Caki2 (cell line): ENCODE measurements at places on chromosomes 13 and 19. TPM values are rescaled to one million over a fixed set of nuclear protein-coding genes. Genes with fewer than 3 reads are reported as not detected.

WASF3 gene
- total RNA-seq: not detected in 2 replicates

- DNase-seq: no peak
Observed at GRCh38 chr13:97114651-97115050, 107.5 kb upstream of the MBNL2 start.

DNA sequence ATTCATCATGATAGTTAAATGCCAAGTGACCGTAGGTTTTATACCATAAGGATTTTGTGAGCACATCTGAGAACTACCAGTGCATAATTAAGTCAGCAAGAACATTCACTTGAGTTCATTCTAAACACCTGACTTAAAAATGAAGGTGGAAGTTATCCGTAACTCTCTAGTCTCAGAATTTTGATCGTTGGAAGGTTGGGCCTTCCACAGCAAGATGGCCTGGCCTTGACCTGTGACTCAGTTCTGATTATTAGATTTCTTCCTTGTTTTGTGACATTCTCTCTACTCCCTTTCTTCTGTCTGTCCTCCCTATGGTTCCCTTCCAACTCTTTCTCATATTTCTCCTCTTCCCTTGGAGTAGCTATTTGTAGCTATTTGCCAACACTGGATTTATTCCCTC, 20.0 kb upstream of the WDFY2 start:
- no peak for DNase-seq

DNA sequence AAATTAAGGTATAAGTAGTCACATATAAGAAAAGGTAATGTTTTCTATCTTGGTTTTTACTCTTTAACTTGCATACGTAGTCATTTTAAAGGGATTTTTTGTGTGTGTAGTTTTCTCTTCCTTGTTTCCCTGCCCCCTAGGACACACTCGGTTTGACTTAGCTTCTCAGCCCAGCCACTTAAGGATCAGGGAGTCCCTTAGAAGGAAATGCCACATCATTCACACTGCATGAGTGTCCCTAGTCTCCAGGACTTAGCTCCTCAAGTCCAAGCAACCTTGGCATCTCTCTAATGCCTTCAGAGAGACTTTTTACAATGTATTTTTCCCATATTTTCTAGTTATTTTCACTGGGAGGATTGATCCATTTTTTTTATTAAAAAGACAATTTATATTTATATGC, 1407.7 kb downstream of the EFNB2 start:
- DNase-seq: no peak

ZNF841 gene
- total RNA-seq: 9.9 and 10.4 TPM in 2 replicates

DNA sequence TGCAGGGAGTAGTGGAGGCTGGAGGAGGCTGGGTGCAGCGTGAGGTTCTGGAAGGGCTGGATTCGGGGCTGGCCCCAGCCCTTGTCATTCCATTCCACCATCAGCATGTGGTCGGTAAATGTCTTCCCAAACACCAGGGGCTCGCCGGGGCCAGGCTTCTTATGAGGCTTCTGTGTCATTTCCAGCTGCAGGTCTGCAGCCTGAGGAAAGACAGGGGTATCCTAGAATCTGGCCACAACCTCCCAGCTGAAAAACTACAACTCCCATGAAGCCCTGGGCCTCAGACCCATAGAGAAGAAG, 4.4 kb downstream of the BCAT2 start:
- DNase-seq: no peak

LPAR6 gene
- not detected in 2 replicates for total RNA-seq

GRCh38 chr19:8589177-8589714, 12.0 kb upstream of the MYO1F start:
- no peak for DNase-seq

- peak; percentile 91 for DNase-seq
Observed at GRCh38 chr19:47273313-47274070, 1.2 kb upstream of the INAFM1 start.

DNA sequence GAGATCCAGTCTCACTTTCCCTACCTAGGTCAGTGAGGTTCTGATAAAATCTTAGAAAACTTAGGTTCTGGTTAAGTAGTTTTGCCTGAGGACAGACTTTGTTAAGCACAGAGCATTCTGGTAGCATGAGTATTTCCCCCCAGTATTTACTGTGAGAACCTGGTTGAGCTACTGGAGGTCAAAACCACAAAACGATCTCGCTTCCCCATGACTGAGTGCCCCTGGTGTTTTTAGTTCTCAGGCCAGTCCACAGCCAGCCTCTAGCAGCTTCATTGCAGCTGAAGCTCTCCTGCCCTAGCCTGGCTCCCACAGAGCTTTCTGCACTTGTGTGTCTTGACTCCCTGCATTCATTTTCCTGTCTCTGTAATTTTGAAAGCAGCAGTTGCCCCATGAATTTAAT, 1138.2 kb downstream of the UQCRFS1 start:
- peak; percentile 18 for DNase-seq

- peak; percentile 36 for DNase-seq
Observed at GRCh38 chr13:19587635-19588300, 26.4 kb upstream of the TPTE2 start.

DNA sequence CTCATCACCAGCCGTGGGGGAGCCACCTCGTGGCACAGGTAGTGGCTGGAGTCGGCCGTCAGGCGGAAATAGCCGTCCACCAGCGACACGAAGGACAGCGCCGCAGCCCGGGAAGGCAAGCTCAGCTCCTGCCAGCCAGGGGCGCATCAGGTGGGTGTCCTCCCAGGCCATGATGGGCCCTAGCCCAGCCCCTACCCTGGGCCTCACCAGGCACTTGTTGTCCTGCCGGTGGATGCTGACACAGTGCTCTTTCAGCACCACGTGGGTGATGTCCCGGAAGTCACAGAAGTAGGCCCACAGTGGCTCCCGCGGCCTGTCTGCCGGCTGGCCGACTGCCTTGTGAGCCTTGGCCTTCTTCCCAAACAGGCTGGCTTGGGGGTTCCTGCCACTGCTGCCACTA, 15.7 kb downstream of the TYK2 start:
- DNase-seq: no peak

DNA sequence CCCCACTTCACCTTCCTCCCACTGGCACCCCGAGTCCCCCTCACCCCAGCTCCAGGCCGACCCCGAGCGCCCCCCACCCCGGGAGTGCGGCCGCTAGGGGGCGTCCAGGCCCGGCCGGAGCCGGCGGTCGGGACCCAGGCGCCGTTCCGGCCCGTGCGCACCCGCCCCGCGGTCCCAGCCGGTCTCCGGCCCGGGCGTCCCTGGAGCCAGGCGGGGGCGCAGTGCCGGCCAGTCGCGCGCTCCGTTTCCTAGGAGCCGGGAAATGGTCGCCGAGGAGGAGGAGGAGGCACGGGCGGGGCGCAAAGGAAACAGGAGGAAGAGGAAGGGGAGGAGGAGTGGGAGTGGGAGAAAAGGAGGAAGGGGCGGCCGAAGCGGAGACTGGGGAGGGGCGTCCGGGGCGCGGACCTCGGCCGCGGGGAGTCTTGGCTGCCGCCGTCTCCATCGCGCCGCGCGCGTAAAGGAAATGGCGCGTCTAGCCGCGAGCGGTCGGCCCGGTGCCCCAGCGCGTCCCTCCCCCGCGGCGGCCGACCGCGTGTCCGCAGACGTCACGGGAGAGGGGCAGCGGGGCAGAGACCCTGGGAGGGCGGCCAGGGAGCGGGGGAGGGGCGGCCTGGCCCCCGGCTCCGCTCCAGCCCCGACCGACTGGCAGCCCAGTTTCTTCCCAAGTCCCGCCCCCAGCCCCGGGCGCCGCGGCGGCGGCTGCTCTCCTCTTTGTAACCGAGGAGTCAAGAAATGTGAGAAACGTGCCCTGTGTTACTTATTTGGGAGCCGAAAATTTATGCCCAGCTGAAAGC, 1.1 kb upstream of the KCTD15 start:
- DNase-seq: peak; percentile 91

SERPINE3 gene
- not detected in 2 replicates for total RNA-seq

- DNase-seq: peak; percentile 13
Observed at GRCh38 chr13:110485604-110486003, 75.9 kb downstream of the RAB20 start.

DNA sequence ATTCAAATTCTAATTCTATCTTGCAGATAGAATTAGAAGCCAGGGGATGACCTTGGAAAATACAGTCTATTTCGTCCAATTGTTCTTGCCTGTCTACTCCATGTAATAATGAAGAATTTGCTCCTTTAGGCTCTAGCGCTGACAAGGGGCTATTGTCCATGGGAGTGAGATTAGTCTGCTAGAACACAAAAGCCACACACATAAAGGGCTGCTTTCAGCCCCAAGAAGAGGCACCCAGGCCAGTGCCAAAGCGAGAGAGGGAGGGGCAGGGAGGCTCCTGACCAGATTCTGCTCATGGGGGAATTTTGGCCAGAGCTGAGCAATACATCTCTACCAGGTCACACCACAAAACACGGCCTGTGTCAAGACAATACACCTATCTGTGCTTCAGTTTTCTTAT, 1306.9 kb downstream of the UQCRFS1 start:
- no peak for DNase-seq

SULT2A1 gene
- not detected in 2 replicates for total RNA-seq

JOSD2 gene
- 34.4 and 59.0 TPM in 2 replicates for total RNA-seq

- no peak for DNase-seq
Observed at GRCh38 chr19:58399903-58400302, 4.4 kb downstream of the RNF225 start.

DNA sequence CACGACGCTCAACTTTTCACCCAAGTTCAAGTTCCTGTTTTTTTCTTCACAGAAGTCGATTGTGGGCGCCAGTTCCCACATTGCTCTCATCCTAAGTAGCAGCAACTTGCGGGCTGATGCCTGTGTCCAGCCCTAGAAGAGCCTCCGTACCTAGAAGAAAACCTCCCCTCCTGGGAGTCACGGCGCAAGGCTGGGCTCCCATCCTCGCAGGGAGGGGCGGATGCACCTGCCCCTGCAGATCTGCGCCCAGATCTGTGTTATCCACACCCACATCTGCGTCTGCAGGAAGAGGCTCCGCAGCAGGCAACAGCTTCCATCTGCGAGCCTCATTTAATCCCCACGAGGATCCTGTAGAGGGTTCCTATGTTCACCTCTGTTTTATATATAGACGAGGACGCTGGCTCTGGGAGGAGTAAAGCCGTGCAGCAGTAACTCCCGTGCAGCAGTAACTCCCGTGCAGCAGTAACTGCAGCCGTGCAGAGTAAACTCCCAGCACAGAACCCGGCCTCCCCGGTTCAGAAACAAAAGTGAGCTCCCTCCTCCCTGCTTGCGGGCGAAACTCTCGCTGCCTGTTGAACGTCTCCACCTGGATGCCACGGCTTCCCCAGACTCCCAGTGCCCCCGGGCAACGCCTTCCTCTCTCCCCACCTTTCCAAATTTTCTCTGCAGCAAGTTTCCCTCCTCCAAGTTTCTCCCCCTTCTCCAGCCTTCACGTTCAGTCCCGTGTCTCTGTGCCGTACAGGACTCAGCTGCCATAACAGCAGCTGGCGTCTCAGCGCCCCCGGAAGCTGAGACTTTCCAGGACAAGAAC, 23.5 kb upstream of the LAIR1 start:
- no peak for DNase-seq

ZNF543 gene
- 9.2 and 9.3 TPM in 2 replicates for total RNA-seq

PPP1R12C gene
- total RNA-seq: 40.3 and 63.4 TPM in 2 replicates

GRCh38 chr13:114311908-114312307, 2.4 kb upstream of the CHAMP1 start:
- DNase-seq: no peak

DNA sequence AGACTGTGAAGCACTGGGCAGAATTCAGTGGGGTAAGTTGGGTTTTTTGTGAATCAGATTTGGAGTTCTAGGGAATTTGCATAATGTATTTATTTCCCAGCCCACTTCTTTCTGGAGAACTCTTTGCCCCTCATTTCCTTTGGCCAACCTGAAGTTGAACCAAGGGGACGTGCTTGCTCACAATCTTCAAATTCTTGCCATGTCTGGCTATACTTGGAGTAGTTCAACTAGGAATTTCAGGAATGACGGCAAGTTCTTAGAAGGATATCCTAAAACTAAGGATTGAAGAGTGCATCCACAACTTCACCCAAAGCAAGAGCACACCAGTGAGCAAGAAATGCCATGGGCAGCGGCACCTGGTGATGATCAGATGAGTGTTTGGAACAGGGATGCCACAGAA, 88.5 kb downstream of the TEX26 start:
- DNase-seq: no peak

SLC6A16 gene
- 0.90 and 1.6 TPM in 2 replicates for total RNA-seq

THSD8 gene
- total RNA-seq: not detected in 2 replicates

RELB gene
- 24.8 and 41.4 TPM in 2 replicates for total RNA-seq

- DNase-seq: no peak
Observed at GRCh38 chr19:7236153-7236552, 58.1 kb downstream of the INSR start.

DNA sequence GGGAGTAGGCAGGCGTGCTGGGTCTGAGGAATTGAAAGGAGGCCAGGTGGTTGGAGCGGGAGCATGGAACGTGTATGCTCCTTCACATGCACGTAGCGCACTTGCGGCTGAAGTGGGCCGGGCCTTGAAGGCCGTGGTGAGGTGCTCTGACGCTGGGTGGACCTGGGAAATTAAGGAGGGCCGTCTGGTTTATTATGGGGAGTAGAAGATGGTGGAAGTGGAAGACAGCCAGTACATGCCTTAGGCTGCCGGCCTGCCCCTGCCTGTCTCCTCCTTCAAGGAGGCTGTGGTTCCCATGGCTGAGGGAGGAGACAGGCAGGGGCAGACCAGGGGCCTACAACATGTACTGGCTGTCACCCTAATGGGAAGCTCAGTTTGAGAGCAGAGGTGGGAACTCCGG, 23.9 kb downstream of the GATAD2A start:
- no peak for DNase-seq

GNG7 gene
- 0.38 and 0.47 TPM in 2 replicates for total RNA-seq

GRCh38 chr13:45195421-45195820, 5.4 kb downstream of the KCTD4 start:
- DNase-seq: no peak

- no peak for DNase-seq
Observed at GRCh38 chr19:20079476-20079875, 1.7 kb downstream of the ZNF90 start.
